ENCODE measurements at places on chromosomes 12 and 14.

GRCh38 chr14:90091393-90091792, 29.6 kb downstream of the KCNK13 start:
- DNase-seq: no peak

DNA sequence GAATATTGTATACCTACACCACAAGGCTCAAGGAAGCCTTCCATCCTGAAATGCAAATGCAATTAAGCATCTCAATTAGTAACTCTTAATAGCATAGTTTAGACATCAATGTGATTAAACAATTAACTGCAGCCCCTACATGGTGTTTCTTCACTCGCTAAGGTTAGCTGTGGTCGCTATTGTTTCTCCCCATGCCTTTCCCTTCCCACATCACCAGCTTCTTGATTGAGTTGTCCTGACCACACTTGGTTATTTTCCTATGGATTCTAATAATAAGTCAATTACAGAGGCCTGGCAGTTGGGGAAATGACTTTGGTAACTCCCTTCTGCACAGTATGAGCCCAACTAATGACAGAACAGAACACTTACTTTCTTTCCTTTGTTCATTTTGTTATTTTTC, 265.0 kb downstream of the ADAMTS20 start:
- DNase-seq: no peak

DNA sequence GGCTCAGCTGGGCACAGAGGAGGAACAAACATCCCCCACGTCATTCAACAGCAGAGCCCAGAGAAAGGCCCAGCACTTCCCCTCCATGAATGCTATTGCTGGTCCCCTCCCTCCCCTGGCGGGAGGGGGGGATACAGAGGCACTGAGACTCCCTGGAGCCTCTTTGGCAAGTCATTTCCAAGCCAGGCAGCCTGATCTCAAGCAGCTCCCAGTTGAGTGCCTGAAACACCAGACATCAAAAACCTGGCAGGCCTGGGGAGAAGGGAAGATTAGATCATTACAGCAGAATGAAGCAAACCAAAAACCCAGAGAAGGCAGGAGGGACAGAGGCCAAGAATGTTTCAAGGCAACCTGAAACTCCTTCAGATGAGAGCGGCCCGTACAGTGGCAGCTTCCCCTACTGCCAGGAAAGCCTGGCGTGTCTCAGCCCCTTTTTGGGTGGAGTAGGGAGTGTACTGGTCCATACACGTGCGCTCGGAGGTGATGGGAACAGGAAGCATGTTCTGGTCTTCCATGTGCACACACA, 92.1 kb downstream of the LRRC74A start:
- no peak for DNase-seq

- DNase-seq: no peak
Measured at GRCh38 chr14:100714258-100714892, 12.3 kb upstream of the DLK1 start.

- DNase-seq: no peak
Measured at GRCh38 chr12:106941481-106942156, 14.1 kb upstream of the TMEM263 start.

Measured in stimulated activated CD8-positive, alpha-beta memory T cell treated with anti-CD3 and anti-CD28 coated beads, Interleukin-4, amount 100 ng/mL, for 48 hours (primary cell).